Left colon (tissue), 2 donors: ENCODE measurements at places on chromosomes 2 and 18.
A peak's percentile ranks its signal among the peaks of the same experiment; 100 is the strongest.

- no peak for DNase-seq
Measured at GRCh38 chr2:182973441-182974352, 64.6 kb downstream of the NCKAP1 start.

GRCh38 chr2:122112216-122113005 lies 357.0 kb downstream of the TSN start:
- DNase-seq = no peak

DNA sequence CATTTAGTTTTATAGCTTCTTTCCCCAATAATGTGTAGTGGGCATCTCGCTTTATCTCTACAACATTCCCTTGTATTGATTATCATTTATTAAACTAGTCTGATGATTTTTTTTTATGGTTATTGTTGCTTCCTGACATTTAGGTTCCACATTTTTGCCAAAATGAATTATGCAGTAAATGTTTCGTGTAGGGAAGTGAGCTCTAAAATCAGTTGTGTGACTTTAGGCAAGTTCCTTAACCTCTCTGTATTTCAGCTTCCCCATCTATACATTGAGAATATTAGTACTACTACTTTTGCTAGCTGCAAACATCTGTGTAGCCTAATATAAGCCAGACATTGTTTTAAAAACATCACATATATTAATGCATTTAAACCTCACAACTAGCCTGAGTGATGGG lies 22.9 kb downstream of the SOCS6 start:
- no peak for DNase-seq

GRCh38 chr2:73301636-73302035 lies 8.3 kb upstream of the EGR4 start:
- DNase-seq = no peak

- peak; percentile 18 for DNase-seq
Measured at GRCh38 chr2:219426534-219427136, 8.0 kb upstream of the SPEG start.

DNA sequence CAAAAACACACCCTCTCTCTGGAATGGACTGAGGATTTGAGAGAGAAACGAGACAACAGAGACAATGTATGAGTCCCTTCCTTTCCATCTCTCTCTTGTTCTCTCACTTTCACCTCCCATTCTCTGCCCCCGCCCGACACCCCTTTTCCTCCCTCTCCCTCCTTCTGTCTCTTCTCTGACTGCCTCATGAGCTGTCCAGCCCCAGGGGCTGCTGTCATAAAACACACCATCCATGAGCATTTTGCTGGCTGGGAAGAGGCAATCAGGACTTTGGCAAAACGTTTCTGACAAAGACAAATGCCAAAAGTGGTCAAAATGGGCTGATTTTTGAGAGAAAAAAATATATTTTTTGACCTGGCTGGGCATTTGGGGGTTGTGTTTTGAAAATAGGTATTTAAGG lies 377.2 kb downstream of the EN1 start:
- DNase-seq = no peak

DNA sequence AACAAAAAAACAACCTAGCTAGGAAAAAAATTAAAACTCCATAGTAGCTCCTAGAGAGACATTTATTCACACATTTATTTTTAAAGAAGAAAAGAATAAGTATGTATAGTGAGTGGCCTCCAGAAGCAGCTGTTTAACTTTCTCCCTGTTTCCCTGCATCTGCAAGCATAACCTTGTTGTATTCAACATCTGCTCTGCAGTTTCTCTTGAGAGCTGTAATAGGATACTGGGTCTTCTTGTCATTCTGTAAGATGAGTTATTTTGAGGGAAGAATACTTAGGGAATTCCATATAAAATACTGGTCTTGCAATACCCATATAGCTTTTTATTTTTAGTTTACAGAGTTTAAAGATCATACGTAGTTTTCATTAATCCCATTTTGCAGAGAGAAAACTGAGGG lies 246.6 kb downstream of the LRRTM1 start:
- no peak for DNase-seq

- no peak for DNase-seq
Measured at GRCh38 chr2:117656546-117656945, 157.9 kb upstream of the DDX18 start.

GRCh38 chr2:208285853-208286252 lies 19.8 kb downstream of the PIKFYVE start:
- no peak for DNase-seq

DNA sequence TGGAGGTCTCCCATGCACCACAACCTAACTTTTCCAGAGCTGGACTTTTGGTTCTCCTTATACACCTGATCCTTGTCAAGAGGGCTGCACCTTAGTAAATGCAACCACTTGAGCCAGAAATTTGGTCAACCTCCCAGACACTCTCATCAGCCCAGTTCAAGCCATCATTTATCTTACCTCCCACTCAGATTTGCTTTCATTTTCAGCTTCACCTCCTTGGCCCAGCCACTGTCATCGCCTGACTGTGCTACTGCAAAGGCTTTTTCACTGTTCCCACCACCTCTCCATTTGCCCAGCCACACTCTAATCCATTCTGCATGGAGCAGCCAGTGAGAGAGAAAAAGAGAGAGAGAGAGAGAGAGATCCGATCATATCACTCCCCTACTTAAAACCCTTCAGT lies 112.4 kb upstream of the DDX18 start:
- no peak for DNase-seq

DNA sequence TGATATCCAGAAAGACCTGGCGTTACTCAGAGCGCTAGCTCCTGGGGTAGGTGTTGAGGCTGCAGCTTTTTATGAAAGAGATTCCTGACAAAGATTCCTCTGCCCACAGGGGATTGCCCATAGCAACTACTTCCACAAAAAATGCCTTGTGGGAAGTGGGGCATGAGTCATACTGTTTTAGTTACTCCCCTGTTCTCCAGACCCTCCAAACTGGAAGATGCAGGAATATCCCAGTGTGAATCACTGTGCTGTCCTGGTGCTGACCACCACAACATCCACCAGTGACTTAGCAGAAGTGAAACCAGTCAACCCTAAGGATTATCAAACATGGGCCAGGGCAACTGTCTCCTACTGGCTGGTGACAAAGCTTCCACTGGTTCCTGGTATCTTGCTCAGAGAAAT lies 61.8 kb downstream of the CDH2 start:
- no peak for DNase-seq

DNA sequence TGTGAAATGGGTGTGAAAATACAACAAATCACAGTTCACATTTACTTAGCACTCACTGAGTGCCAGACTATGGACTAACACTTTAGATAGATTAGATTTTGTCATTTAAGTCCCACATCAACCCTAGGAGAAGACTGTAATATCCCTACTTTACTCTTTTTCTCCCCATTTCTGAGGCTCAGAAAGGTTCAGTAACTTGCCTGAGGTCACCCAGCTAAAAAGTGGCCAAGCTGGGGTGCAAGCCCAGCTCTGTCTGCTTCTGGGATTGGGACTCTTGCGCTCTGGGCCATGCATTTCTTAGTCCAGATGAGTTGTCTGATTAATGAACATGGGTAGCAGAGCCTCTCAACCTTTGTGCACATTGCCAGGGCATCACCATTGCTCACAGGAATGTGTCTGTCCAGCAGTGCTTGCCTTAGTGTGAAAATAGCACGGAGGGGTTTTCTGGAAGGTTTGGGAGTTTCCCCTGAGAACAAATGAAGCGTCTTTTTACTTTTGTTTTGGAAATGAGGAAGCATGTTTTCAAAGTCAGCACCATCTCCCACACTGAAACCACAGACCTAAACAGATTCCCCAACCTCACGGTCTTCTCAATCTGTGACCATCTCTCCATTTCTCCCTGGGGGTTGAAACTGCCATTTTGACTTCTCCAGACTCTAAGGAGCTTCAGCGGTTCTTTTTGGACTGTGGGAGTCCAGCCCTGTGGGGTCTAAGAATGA lies 31.9 kb downstream of the NRP2 start:
- DNase-seq = no peak

DNA sequence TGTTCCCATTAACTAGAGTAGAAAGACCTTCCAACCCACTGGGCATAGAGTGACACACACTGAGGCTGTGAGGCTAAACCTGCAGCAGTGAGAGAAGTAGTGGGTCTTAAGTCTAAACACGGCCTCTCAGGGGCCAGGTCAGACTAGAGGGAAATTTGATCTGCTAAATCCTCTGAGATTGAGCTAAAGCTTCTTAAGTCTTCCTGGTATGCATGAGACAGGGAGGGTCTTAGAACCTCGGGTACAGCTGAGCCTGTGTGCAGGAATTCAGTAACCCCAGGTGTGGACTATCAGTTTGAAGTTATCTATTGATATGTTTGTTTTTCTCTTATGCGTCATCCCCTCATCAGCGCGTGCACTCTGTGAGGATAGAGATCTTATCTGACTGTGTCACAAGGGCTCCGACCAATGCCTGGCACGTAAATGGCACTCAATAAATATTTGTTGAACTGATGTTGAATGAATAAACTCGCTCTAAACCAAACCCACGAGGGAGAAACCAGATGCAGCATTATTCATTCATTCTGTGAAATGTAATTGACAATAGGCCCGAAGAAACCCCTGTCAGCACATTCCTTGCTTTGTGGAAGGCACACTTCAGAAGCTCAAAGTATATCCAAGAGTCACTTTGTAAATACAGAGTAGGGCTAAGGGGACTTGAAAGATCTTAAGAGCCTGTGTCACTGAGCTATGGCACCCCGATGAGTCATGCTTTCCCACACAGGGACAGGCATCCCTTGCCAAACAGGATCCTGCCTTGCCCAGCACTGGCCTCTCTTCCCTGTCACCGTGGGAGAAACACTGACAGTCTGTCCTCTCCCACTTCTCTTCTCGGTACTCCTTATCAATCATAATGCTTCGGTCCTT lies 21.7 kb upstream of the RAB10 start:
- peak; percentile 40 for DNase-seq

- DNase-seq = peak; percentile 45
Measured at GRCh38 chr2:95043300-95044093, 18.0 kb downstream of the MAL start.

DNA sequence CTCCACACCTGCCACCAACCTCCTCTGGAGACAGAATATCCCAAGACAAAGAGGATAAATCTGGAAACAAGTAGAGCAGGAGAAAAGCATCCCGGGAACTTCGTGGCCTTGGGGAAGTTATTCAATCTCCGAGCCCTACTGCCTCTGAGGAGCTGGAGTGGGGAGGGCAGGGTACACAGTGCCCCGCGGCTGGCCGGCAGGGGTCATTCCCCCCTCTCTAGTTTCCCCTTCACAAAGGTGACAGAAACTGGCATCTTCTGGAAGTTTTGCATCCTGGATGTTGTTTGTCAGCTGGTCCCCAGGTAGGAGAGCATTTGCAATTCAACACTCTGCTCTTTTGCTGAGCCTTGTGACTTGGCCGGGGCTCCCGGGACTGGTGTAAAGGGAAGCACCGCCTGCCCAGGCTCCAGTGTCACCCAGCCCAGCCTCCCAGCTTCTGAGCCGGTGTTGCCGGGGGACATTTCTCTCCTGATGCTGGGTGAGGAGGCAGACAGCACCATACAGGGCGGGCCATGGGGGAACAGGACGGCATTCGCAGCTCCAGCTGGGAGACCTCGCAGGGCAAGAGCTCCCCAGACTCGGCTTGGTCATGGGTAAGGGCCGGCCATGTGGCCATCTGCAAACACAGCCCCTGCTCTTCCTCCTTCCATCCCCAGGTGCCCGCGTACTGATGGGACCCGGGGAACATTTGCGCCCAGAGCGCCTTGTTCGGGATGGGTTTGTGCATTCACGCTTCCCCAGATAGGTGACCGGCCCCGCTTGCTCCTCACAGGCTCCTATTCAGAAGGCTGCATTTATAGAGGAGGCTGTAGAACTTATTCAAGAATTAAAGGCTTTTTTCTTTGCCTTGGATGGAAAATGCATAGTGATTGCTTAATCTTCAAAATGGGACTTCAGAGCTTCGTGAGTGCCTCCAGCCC lies 7.4 kb upstream of the NTSR2 start:
- DNase-seq = no peak

DNA sequence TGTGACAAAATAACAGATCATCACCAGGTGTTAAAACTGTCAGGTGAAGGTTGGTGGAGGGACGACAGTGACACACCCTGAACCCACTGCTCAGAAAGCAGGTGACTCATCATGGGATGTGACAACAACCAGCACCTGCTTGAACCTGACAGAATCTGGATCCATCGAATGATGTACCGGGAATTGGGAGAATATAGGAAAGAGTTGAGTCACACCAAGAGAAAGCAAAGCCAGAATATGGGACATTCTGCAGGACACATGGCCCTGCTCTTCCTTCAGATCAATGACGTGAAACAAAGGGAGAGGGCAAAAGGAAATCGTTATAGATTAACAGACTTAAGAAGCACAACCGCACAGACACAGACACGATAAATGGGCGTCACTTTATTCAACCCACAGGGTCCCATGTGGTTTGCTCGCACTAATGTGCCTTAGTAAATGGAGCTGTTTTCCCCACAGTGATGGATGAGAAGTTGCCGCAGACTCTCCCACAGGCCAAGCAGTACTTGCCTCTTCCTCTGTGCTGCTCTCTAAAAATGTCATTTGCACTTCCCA lies 100.1 kb downstream of the CRACDL start:
- no peak for DNase-seq

GRCh38 chr2:132618734-132619133 lies 51.3 kb downstream of the LYPD1 start:
- no peak for DNase-seq

DNA sequence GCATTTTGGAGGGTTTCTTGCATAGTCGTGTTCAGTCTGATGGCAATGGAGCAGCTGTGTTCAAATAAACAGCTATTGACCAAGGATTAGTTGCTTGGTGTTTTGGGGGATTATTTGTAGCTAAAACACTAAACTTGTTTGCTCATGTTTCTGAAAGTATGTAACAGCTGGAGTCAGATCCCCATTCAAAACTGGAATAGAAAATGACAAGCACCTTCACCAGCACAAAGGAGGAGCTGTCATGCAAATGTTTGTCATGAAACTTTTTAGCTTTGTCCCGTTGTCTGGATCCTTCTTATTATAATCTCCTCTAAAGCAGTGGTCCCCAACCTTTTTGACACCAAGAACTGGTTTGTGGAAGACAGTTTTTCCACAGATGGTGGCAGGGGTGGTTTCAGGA lies 96.9 kb upstream of the ZNF236 start:
- no peak for DNase-seq

DNA sequence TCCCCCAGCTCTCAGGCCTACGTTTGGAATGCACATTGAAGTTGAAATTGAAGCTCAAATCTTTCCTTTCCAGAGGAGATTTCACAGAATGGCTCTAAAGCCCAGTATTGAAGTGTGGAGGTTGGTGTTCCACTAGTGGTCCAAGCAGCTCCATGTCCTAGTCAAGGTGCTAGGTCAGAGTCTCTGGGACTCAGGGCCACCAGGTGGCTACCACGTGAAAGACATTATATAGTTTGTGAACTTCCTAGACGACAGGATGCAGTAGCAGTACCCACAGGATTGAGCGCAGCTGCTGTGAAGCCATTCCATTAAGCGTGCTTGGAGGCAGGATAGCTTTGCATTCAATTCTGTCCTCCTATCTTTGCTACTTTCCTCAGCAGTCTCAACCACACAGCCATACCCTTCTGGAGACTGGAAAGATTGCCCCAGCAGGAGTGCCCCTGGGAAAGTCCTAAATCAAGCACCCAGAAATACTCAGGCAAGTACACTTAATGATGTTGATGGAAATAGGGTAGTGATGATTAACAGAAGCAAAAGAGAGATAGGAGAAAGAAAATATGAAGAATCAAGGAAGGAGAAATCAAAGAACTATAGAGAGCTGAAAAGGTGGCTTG lies 4.7 kb upstream of the TGFA start:
- peak; percentile 14 for DNase-seq
